ENCODE measurements at places on chromosomes 16 and 17.

DNA sequence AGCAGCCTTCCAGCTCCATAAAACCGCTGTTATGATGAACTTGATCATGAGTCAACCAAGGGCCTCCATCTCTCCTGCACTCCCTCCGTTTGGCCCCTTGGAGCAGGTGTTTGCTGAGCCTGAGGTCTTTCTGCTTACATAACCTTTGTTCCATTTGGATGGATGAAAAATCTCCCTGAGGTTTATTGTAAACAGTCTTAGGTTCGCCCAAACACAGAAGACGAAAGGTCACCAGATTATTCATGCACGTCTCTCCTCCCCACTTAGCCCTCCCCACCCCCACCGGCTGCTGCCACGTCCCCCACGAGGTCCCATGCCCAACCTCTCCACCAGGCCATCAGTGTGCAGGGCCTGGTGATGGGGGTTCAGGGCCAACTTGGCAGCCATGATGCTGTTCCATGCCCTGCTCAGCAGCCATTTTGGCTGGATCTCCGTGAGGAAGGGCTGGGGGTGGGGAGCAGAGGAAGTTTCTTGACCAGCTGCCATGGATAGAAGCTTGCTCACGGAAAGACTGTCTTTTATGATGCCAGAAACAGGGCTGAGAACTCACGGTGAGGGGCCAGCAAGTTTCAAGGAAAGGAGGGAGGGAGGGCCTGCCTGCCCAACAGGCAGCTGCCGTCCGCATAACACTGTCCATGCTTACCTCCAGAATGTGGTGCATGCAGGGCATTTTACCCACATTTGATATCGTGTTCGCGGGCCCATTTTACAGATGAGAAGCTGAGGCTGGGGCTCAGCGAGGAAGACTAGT is 47.8 kb upstream of the FOXF1 start:
- no peak for DNase-seq

GRCh38 chr17:27793168-27793905 is 7.0 kb downstream of the NOS2 start:
- DNase-seq, result no peak

DNA sequence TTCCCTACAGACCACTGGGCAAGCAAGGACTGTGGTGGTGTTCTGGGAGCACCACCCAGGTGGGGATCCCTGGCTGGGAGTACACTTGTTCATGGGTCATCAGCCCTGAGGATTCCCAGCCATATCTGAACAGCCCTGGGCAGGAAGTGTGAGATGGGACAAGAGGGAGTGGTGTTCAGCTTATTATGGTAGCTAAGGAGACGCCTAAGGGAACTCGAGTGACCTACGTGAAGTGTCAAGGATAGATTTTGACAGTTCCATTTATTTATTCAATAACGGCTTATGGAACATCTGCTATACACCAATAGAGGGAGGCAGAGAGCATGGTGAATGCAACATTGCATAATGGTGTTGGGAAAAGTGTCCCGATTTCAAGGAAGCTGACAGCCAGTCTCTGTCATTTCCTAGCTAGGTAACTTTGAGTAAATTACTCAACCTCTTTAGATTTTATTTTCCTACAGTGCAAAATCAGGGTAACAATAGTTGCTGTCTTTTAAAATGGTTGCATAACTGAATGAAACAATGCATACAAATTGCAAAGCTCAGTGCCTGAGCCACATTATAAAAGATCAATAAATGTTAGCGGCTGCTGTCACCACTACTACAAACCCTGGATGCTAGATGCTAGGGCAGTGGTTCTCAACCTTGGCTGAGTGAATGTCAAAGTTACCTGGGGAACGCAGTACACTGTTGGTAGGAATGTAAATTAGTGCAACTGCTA is 534.1 kb downstream of the GRIN2A start:
- no peak for DNase-seq

DNA sequence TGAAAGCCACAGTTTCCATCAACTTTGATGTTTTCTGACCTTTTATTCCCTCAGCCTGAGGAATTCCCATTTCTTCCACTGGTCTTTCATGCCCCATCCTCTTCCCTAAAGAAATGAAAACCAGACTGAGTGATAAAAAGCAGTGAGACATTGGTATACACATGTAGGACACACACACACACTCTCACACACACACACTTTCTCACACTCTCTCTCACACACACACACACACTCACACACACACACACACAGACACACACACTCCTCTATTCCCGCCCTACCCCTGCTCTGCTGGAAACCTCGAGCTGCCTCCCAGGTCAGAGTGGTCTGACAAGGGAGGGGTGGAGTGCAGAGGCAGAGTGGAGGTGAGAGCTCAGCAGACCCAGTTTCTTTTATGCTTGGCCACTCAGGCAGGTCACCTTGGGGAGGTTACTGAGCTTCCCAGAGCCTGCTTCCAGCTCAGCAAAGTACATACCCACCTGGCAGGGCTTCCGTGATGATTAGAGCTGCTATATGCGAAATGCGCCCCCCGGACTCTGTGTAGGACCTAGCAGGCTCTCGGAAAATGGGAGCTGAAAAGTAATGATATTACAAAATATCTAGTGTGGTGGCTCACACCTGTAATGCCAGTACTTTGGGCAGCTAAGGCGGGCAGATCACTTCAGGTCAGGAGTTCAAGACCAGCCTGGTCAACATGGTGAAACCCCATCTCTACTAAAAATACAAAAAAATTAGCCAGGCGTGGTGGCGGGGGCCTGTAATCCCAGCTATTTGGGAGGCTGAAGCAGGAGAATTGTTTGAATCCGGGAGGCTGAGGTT is 30.7 kb downstream of the CCR7 start:
- no peak for DNase-seq

- DNase-seq, result no peak
Observed at GRCh38 chr16:29898804-29899515, 390 bp downstream of the SEZ6L2 start.

- DNase-seq, result no peak
Observed at GRCh38 chr17:64229815-64230728, 33.0 kb downstream of the TEX2 start.

- no peak for DNase-seq
Observed at GRCh38 chr17:32693194-32693897, 183.6 kb downstream of the MYO1D start.

- DNase-seq, result no peak
Observed at GRCh38 chr17:56497132-56497531, 96.4 kb upstream of the NOG start.

DNA sequence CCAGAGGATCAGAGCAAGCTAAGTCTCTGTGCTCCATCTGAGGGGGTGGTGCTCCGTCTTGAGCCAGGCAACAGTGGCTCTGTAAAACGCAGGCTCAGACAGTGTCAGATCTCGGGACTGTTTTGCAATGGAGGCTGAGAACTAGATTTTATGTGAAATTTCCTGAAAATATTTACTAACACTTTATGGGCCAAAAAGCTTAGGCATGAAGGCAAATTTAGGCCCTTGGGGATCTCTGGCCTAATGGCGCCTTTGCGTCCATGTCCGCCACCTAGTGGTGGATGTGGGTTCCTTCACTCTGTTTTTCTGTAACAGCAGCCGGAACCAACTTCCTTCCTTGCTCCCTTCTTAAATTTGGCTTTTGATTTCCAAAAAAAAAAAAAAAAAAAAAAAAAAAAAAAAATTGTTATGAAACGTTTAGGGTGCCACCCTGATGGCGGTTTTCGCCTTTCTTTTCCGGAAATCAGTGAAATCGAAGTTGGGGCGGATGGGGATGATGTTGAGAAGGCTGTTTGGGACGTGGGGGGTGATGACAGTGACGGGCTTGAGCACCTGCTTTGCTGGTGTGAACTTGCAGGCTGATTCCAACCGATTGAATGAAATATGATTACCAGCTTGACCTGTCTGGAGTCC is 14.0 kb upstream of the ELAC2 start:
- DNase-seq, result peak; percentile 31

DNA sequence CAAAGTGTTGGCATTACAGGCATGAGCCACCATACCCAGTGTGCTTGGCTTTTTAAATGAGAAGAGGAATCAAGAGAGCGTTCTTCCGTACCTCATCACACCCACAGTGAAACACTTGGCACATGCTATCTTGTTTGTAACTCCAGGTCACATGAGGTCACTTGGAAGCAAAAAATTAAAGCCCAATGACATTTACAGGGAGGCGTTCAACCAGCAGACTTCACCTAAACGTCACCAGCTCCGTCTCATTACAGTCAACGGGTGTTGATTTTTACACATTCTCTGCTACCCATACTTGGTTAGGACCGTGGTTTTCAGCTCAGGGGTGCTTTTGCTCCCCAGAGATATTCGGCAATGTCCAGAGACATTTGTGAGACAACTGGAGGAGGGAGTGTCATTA is 127.0 kb downstream of the XYLT1 start:
- no peak for DNase-seq

DNA sequence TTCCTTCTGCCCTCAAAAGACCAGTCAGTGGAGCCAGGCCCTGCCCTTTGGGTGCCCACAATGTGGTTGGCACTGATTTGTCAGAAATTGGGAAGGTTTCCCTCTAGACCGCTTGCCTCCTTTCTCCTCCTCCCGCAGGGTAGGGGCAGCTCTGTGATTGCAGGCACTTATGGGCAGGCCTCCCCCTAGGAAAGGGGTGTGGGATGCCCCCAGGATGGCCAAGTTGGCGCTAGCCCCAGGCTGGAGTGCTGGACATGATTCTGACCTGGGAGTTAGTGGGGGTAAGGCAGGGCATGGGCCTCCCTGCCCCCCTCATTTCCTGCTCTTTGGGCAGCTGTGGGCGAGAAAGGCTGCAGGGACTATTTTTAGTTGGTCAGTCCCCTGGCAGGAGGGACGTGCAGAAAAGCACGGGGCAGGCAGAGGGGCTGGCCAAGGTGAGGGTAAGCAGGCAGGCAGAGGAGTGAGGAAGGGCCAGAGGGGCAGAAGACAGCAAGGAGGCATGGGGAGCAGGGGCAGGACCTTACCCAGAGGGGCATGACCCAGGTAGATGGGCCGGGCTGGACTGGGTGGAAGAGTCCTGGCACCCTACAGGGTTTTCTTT is 3.3 kb downstream of the RARA start:
- no peak for DNase-seq

DNA sequence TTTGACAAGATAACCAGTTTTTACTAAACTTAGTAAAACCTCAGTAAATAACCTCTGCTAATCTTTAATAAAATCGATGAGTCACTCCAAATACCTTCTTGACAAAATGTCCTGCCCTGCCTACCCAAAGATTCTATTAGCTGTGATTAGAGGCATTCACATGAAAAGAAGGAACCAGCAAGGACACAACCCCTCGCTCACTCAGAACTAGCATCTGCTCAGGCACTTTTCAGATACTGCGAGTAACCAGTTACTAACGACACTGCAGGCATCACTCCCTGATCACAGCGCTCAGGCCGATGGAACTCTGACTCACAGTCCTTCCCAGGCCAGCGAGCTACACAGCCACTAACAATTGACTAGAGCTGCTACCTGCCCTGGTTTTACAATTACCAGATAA is 24.3 kb downstream of the PELP1 start:
- no peak for DNase-seq

DNA sequence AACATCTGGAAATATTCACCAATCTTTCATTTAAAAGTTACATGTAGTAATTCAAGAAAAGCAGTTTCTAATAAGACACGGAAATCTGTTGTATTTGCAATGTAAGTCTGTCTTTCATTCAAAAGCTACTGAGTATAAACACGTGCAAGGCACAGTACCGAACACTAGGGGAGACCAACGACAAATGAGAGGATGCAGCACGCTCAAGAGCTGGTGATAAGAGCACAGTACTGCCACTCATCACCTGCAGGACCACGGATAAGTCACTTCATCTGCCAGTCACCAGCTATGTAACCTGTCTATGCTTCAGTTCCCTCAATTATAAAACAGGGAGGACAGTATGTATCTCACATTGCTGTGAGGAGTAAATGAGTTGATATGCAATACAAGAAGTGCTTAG is 67.1 kb downstream of the CLEC18A start:
- no peak for DNase-seq

DNA sequence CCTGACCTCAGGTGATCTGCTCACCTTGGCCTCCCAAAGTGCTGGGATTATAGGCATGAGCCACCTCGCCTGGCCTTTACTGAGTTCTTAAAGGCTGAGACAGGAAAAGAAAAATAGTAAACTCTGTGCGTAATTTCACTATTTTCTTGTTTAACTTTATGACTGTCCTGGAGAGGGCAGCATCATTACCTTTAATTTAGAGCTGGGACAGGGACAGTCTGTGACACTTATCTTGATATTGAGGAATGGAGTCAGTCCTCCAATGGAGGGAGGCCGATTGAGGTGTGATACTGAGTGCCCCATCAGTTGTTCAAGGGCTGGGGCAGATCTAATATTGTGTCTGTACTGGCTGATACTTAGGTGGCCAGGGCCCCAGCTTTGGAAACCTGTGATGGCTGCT is 21.5 kb upstream of the SPN start:
- DNase-seq, result no peak

- DNase-seq, result no peak
Observed at GRCh38 chr17:72461757-72462156, 340.9 kb downstream of the SOX9 start.

- no peak for DNase-seq
Observed at GRCh38 chr16:15874745-15875314, 13.6 kb downstream of the CEP20 start.

GRCh38 chr16:48284772-48285409 is 37.6 kb upstream of the ABCC11 start:
- no peak for DNase-seq

GRCh38 chr17:60508384-60508980 is 17.6 kb downstream of the APPBP2 start:
- DNase-seq, result no peak

GRCh38 chr16:75251280-75252048 is at the start of gene BCAR1:
Gene BCAR1, minus strand, starts transcription at chr16:75251624. Its CDS starts 142 bp downstream, at chr16:75251482.
- no peak for DNase-seq

- DNase-seq, result no peak
Observed at GRCh38 chr16:47712276-47713224, 251.4 kb downstream of the PHKB start.

- no peak for DNase-seq
Observed at GRCh38 chr17:65557349-65558310, 3.8 kb downstream of the AXIN2 start.

DNA sequence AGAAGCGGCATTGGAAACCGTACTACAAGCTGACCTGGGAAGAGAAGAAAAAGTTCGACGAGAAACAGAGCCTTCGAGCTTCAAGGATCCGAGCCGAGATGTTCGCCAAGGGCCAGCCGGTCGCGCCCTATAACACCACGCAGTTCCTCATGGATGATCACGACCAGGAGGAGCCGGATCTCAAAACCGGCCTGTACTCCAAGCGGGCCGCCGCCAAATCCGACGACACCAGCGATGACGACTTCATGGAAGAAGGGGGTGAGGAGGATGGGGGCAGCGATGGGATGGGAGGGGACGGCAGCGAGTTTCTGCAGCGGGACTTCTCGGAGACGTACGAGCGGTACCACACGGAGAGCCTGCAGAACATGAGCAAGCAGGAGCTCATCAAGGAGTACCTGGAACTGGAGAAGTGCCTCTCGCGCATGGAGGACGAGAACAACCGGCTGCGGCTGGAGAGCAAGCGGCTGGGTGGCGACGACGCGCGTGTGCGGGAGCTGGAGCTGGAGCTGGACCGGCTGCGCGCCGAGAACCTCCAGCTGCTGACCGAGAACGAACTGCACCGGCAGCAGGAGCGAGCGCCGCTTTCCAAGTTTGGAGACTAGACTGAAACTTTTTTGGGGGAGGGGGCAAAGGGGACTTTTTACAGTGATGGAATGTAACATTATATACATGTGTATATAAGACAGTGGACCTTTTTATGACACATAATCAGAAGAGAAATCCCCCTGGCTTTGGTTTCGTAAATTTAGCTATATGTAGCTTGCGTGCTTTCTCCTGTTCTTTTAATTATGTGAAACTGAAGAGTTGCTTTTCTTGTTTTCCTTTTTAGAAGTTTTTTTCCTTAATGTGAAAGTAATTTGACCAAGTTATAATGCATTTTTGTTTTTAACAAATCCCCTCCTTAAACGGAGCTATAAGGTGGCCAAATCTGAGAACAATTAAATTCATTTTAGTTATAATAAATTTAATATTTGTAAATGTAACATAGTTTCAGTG is 1.7 kb downstream of the HEXIM1 start:
- DNase-seq, result no peak

Data from stimulated activated CD4-positive, alpha-beta T cell treated with anti-CD3 and anti-CD28 coated beads, Interleukin-1b, Interleukin-23, amount 100 ng/mL, for 4 hours (primary cell).